RCC 7860 (cell line): ENCODE measurements at places on chromosomes 6 and 20.
A peak's percentile ranks its signal among the peaks of the same experiment; 100 is the strongest.

- no peak for DNase-seq
Observed at GRCh38 chr20:13158369-13158768, 62.7 kb upstream of the ISM1 start.

GRCh38 chr6:20978151-20978614, 443.9 kb downstream of the CDKAL1 start:
- DNase-seq: no peak

DNA sequence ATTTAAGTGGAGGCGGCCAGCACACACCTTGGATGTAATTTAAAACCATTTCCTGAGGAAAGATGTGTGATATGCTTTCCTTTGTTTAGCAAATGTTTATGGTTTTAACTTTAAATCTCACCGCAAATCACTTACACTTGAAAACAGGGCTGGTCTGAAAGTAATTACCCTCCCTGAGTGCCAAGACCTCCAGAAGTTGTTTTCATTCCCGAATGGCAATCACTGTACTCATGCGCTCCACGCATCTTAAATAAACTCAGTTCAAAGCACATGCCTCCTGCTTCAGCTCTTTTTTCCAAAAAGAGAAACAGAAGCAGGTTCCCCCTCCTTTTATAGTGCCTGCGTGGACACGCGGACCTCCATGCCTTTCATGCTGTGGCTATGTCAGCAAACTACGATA, 224.0 kb downstream of the SMOC2 start:
- DNase-seq: no peak

DNA sequence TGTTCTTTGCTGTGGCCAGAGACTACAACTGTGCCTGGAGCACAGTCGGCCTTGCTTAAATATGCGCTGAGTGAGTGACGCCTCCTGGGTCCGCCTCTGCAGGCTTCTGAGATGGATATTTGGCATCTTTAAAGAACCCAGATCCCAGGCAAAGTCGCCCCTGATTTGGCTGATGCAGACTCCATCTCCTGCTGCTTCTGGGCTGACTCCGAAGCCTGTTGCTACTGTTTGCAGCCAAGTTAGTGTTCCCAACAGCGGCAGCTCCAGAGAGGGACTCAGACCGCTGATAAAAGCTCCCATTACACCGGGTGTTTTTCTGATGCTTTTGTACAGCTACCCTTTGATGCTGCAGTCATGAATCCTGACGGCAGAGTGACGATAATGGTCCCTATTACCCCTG, 83.0 kb upstream of the SULF2 start:
- DNase-seq: no peak

DNA sequence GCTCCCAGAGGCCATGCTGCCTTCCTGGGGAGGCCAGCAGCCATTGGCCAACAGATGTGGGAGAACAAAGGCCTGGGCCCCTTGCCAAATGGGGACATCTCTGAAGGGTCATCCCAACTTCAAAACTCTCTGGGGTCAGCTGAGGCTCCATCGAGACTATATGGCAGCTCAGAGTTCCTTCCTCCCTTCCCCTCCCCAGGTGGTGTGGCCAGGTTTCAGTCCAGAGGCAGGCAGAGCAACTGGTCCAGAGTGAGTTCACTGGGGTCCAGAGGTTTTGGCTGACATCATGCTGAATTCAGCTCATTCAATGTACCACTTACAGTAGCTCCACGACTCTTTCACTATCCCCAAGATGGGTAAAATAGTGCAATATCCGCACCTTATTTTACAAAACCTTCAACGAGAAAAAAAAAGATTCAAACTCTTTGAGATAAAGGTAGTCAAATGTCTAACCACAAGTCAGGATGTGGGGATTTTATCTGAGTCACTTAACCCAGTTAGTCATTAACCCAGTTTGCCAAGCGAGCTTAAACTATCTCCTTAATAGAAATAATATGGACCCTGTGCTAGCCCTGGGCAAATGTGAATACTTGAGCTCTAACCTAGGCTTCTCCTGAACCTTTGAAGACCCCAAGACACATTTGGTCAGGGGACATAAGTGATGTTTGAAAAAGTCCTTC, 108.4 kb upstream of the PLEKHG1 start:
- DNase-seq: peak; percentile 67

DNA sequence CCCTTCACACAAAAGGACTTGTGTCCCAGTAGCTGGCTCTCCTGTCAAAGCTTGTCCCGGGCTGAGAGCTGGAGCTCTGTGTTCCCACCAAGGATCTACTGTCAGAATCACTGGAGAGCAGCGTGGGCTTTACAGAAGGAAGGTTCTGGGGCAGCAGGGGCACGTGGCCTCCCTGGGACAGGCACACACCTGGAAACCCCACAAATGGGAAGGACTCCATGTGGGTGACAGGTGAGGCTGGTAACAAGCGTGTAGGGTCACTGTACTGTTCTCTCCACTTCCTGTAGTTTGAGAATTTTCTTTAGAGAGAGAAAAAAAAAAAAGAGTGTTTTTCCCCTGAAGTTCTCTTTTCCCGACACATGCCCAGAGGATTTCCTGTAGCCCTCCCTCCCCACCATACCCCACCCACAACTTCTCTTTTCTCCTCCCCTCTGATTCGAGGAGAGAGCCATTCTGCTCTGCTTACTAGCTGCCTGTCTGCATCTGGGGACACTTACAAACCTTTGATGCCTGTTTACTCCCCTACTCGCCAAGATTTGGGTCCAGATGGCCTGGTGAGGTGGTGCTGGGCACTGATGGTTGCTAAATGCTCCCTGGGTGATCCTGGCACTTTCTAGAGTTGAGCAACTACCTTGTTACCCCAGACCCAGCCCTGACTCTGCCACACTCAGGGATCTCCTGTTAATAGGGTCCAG, 84.1 kb upstream of the SIRPA start:
- peak; percentile 25 for DNase-seq

DNA sequence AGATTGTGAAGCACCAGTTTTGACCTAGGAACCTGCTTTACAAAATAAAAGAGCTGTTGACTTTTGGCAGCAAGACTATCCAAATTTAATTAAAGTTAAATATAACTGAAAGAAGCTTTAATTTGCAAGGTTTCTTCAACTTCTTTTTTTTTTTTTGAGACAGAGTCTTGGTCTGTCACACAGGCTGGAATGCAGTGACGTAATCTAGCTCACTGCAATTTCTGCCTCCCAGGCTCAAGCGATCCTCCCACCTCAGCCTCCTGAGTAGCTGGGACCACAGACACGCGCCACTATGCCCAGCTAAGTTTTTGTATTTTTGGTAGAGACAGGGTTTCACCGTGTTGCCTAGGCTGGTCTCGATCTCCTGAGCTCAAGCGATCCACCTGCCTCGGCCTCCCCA, 13.7 kb upstream of the CSE1L start:
- no peak for DNase-seq

GRCh38 chr6:17278289-17279063, 2.7 kb upstream of the RBM24 start:
- peak; percentile 78 for DNase-seq

- no peak for DNase-seq
Observed at GRCh38 chr20:63056236-63057170, 49.7 kb upstream of the BHLHE23 start.

- no peak for DNase-seq
Observed at GRCh38 chr6:168305096-168305749, 14.4 kb downstream of the DACT2 start.
